ENCODE measurements at places on chromosomes 1 and 21.

- no peak for DNase-seq
Measured at GRCh38 chr1:165674599-165674998, 23.8 kb downstream of the ALDH9A1 start.

- DNase-seq, result no peak
Measured at GRCh38 chr1:24341260-24341659, 22.1 kb downstream of the GRHL3 start.

GRCh38 chr1:65387821-65388220 lies 32.6 kb upstream of the LEPR start:
- DNase-seq, result no peak

DNA sequence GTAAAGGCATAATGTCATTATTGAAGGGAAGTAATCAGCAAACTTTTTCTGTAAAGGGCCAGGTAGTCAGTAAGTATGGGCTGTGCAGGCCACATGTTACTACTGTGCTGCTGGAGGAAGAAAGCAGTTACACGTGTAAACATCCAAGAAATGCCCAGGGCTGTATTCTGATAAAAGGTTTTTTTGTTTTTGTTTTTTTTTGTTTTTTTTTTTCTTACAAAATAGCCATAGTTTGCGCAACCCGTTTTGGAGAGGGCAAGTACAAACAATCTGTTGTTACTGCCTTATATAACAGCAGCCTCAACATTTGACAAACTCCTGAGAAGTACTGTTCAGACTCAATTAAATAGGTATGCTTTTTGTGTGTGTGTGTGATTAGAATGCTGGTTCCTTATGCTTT lies 26.7 kb upstream of the MTMR11 start:
- no peak for DNase-seq

DNA sequence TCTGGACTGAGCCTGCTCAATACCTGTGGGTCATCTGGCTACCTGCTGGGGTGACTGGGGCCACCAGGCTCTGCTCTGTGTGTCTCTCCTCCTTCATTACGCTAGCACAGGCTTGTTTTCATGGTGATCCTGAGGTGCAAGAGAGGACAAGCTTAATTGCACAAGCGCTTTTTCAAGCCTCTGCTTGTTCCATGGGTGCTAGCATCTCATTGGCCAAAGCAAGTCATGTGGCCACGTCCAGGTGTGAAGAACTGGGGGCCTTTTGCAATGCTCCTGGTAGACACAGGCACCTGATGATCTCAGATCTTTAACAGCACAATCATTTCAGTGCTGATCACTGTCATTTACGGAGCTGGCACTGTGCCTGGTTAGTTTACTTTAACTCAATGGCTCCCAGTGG lies 114.6 kb downstream of the KAZN start:
- no peak for DNase-seq

GRCh38 chr1:25760871-25761270 lies 39.1 kb upstream of the SELENON start:
- no peak for DNase-seq

GRCh38 chr1:229024528-229025130 lies 246.3 kb upstream of the RAB4A start:
- peak; percentile 85 for DNase-seq

- no peak for DNase-seq
Measured at GRCh38 chr1:44367944-44368343, 12.9 kb upstream of the ERI3 start.

GRCh38 chr1:90729504-90730242 lies 12.6 kb upstream of the BARHL2 start:
- DNase-seq, result no peak

DNA sequence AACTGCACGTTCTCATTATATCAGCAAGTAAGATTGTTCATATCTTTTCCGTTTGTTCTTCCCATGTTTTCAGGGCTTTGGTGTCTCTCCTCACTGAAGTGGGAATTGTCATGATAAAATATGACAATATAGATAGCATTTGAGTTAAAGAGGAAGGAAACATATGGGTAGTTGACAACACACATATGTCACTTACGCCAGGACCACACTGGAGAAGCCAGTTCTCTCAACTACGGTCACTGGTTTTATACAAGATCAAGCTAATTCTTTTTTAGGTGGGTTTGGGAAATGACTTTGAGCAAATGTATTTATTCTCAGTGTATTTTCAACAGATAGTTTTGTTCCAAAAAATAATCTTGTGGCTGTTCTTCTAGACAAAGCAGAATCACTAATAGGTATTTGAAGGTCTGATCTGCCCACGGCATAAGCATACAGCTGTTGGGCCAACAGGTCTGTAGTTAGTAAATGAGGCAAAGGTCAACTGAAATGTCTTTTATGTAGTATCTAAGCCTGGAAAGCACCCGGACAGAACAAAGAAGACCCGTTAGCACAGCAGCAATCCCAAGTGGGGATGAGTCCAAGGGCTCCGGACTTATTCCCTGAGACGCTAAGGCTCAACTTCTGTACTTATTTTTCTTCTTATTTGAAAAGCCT lies 433.6 kb upstream of the ZP4 start:
- DNase-seq, result no peak

DNA sequence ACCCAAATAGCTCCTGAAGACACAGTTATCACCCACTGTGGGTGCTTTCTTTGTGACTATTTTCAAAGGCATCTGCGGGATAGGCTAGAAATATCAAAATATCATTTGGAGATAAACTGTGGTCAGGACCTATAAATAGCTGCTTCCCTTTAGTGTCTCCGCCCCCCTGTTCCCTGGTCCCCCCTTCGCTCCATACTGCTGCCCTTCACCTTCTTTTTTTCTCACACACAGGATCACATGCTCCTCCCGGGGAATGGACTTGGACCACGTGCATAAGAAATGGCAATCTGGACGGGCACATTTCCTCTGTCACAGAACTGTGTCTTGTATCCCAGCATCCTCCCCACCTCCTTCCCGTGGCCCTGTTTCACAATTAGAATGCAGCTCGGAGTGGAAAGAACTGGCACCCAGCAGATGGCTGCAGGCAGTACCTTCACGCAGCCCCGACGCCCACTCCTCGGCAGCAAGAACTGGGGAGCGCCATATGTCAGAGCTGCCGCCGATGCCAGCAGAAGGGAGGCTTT lies 68.8 kb upstream of the SSX2IP start:
- no peak for DNase-seq

GRCh38 chr1:161020509-161021164 lies at the start of gene F11R:
Gene F11R, minus strand, starts transcription at chr1:161021152. Its CDS starts 79 bp downstream, at chr1:161021073.
- DNase-seq, result peak; percentile 51

DNA sequence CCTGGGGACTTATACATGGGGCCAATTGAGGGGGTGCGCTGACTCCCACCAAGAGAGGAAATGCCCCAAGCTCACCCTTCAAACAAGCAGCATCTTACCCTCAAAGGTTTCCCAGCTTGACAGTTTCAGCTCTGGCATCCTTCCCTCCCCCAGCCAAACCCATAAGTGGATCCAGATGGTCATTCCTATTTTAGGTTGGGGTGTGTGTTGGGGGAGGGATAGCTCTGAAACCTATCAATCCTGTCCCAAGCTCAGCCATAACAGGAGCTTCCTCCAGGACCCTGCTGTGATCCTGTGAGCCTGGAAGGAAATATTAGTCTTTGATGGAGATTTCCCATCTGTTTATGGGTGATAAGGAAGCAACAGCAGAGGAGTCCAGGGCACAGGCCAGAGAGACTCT lies 3.4 kb upstream of the TMEM222 start:
- DNase-seq, result no peak

GRCh38 chr21:24316277-24316922 lies 1290.9 kb downstream of the MRPL39 start:
- no peak for DNase-seq

DNA sequence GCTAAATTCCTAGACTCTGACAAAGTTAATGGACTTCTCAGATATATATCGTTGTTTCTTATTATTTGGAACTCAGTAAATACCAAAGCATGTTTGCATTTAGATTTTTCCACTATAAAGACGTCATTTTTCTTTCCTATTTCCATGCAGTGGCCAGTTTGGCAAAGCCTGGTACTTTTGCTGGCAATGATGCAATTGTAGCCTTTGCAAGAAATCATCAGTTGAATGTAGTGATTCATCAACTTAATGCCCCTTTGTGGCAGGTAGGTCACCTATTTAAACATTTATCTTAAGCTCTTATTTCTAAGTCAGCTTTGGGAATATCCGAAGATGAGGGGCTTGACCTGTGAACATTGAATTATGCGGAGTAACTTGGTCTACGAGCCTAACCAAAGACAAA lies 12.0 kb downstream of the OTUD3 start:
- DNase-seq, result no peak

GRCh38 chr1:60891281-60891680 lies 191.1 kb upstream of the NFIA start:
- no peak for DNase-seq

GRCh38 chr1:91381844-91382243 lies 22.8 kb downstream of the HFM1 start:
- DNase-seq, result no peak

- DNase-seq, result no peak
Measured at GRCh38 chr1:158028969-158029368, 35.5 kb downstream of the KIRREL1 start.

- DNase-seq, result no peak
Measured at GRCh38 chr1:223709598-223709997, 2.7 kb upstream of the CAPN2 start.

- no peak for DNase-seq
Measured at GRCh38 chr1:28631713-28632112, 11.2 kb downstream of the TAF12 start.

DNA sequence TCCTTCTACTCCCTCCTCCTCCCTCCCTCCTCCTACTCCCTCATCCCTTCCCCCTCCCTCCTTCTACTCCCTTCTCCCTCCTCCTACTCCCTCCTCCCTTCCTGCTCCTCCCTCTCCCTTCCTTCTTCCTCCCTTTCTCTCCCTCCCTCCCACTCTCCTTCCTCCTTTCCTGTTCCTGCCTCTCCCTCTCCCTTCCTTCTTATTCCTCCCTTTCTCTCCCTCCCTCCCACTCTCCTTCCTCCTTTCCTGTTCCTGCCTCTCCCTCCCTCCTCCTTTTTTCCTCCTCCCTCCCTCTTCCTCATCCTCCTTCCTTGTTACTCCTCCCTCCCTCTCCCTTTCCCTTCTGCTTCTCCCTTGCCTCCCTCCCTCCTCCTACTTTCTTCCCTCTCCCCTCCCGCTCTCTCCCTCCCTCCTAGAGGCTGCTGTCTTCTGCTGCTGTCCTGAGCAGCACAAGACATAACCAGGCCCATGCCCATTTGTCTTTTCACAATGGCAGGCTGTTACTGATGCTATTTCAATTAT lies 41.1 kb downstream of the WNT9A start:
- no peak for DNase-seq

DNA sequence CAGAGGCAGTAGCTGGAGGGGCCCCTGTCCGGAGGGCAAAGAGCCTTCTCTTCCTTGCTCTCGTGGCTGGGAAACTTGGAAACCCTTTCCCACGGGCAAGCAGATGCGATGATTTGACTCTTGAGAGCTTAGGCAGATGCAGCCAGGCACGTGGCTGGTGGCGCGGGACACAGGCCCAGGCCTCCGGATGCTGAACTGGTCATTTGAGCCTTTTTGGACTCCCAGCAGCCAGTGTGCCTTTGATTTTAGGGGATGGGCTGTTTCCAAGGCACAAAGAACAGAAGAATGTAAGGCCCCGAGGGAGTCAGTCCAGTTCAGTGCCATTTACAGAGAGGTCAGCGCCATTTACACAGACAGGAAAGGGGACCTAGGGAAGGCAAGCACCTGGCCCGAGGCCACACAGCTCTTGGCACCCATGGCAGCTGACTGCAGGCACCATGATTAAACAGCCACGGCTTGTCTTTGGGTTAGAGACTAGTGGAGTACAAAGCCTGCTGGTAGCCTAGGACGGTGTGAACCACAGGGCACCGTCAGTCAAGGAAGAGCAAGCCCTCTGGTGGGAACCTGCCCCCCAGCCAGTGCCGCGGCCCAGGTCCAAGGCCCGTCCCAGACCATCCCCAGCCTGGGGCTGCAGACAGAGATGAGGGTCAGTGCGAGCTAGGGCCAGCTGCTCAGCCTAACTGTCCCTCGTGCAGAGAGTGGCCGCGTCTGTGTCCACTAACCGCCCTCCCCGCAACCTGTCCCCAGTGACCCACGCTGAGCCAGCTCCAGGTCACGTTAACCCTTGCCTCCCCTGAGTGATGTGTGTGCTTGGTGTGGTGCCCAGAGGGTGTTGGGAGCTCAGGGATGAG lies 20.4 kb upstream of the CCDC27 start:
- no peak for DNase-seq

GRCh38 chr21:45226540-45227326 lies 61.0 kb downstream of the POFUT2 start:
- no peak for DNase-seq

DNA sequence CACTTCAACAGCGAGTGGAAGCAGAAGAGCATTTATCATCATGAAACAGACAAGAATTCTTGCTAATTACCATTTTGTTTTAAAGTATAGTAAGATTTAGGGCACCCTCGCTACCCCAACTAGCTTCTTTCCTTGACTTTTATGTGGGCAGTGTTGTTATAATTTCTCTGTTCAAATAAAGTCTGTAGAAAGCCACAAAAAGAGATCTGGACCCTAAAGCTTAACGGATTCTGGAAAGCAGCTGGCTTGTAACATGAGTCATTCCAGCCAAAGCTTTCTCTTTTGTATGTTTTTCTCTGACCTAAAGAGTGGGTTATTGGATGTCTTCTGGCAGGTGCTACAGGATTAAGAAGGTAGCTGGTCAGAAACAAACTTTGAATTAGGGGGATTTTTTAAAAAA lies 37.4 kb downstream of the RUNX1 start:
- no peak for DNase-seq

DNA sequence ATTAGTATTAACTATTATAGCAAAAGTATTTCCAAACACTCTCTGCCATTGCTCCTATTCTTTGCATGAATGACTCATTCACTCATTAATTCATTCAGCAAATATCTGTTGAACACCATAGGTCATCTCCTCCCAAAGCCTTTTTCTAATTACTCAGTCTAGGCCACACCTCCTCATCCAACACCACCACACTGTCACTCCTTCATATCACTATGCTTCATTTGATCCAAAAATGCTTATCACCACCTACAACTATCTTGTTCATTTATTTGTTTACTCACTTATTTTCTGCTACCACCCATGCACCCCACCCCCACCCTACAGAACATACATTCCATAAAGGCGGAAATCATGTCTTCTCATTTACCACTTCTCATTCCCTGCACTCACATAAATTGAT lies 94.4 kb upstream of the TNFSF4 start:
- DNase-seq, result no peak

DNA sequence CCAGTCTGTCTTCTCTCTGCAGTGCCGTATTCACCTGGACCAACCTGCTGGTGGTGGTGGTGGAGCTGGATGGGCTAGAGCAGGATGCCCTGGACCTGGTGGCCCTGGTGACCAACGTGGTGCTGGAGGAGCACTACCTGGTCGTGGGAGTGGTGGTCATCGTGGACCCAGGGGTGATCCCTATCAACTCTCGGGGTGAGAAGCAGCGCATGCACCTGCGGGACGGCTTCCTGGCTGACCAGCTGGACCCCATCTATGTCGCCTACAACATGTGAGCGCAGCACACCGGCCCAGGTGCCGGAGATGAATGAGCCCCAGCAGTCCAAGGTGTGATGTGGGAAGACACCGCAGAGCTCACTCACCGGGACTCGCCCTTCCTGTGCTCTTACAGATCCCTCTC lies 37.5 kb downstream of the S100B start:
- DNase-seq, result no peak

- DNase-seq, result peak; percentile 77
Measured at GRCh38 chr1:25796811-25797458, 3.1 kb upstream of the SELENON start.
